ENCODE measurements at places on chromosomes 1 and 21.

DNA sequence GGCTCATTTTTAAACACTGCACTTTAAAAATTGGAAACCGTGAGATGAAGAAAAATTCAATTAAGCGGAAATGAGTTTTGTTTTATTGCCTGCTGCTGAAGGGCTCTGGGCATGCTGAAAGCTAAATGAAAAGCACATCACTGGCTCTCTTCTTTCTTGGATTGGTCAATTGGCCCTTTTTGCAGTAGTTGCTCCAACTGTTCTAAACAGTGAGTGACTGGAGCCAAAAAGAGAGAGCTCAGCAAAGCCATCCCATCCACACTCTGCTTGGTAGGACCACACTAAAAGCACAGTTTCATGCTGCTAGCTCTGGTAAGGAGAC lies 48.1 kb downstream of the LHX4 start:
- DNase-seq = no peak
- no peaks in the 10 kb centered on the region for H3K4me1 ChIP-seq
- H3K36me3 ChIP-seq = no peaks in the 10 kb centered on the region
- H3K27ac ChIP-seq = no peak overlapping the region

GRCh38 chr1:215256936-215257679 lies 174.6 kb downstream of the KCNK2 start:
- no peaks in the 10 kb centered on the region for H3K27me3 ChIP-seq
- DNase-seq = no peak
- H3K27ac ChIP-seq = no peak overlapping the region

DNA sequence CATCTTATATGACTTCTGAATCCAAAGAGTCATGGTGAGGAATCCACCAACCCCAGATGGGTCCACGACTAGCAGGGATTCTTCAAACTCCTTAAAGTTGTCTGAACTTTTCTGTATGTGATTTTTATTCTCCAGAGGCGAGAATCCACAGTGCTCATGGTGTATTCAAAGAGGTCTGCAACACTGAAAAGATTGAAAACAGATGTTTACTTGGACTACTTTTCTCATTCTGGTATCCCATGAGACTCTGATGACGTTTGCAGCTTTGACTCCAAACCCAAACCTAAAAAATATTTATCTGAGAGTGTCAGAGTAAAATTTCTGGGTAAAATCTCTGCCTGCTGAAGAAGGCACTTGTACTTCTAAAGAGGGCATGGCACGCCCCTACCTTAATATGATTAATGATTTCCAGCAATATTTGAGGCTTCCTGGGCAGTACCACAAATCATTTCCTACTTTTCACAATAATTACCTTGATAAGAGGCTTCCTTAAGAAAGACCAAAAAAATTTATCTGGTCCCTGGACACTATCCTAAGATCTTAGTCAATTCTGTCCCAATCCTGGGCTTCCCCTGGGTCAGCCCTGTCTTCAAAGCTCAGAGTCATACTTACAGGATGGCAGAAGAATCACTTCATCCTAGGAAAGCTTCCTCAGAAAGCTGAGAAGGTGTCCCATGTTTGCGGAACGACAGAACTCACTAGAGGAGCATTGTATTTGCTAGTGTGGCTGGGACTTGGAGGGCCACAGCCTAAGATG lies 76.5 kb upstream of the MAP10 start:
- no peaks in the 10 kb centered on the region for H3K27me3 ChIP-seq
- H3K36me3 ChIP-seq = no peaks in the 10 kb centered on the region
- no peak for DNase-seq
- no peak overlapping the region for H3K27ac ChIP-seq
- H3K4me1 ChIP-seq = no peaks in the 10 kb centered on the region

GRCh38 chr1:219173434-219173757 lies 282 bp upstream of the LYPLAL1 start:
- peak overlapping the region; percentile 49 for H3K4me3 ChIP-seq
- DNase-seq = no peak
- no peak overlapping the region for H3K27ac ChIP-seq
- peaks cover 7% of the 10 kb centered on the region for H3K4me1 ChIP-seq
- no peaks in the 10 kb centered on the region for H3K27me3 ChIP-seq
- no peaks in the 10 kb centered on the region for H3K36me3 ChIP-seq

GRCh38 chr1:210264496-210265380 lies 32.1 kb downstream of the SERTAD4 start:
- no peak for DNase-seq
- no peaks in the 10 kb centered on the region for H3K27me3 ChIP-seq
- no peak overlapping the region for H3K27ac ChIP-seq
- no peaks in the 10 kb centered on the region for H3K4me1 ChIP-seq
- no peaks in the 10 kb centered on the region for H3K36me3 ChIP-seq

GRCh38 chr1:57683037-57683942 lies 259.4 kb upstream of the DAB1 start:
- H3K27me3 ChIP-seq = no peaks in the 10 kb centered on the region
- no peaks in the 10 kb centered on the region for H3K36me3 ChIP-seq
- H3K27ac ChIP-seq = no peak overlapping the region
- no peaks in the 10 kb centered on the region for H3K4me1 ChIP-seq
- DNase-seq = no peak
- H3K4me3 ChIP-seq = no peak overlapping the region

- no peak overlapping the region for H3K27ac ChIP-seq
- H3K36me3 ChIP-seq = no peaks in the 10 kb centered on the region
- DNase-seq = no peak
- no peaks in the 10 kb centered on the region for H3K4me1 ChIP-seq
- H3K4me3 ChIP-seq = no peak overlapping the region
Measured at GRCh38 chr1:224519874-224520273, 85.3 kb upstream of the WDR26 start.

GRCh38 chr1:29412591-29412990 lies 176.3 kb downstream of the PTPRU start:
- H3K27ac ChIP-seq = no peak overlapping the region
- no peak for DNase-seq
- no peak overlapping the region for H3K4me3 ChIP-seq
- H3K4me1 ChIP-seq = no peaks in the 10 kb centered on the region
- peaks cover 3% of the 10 kb centered on the region for H3K27me3 ChIP-seq

DNA sequence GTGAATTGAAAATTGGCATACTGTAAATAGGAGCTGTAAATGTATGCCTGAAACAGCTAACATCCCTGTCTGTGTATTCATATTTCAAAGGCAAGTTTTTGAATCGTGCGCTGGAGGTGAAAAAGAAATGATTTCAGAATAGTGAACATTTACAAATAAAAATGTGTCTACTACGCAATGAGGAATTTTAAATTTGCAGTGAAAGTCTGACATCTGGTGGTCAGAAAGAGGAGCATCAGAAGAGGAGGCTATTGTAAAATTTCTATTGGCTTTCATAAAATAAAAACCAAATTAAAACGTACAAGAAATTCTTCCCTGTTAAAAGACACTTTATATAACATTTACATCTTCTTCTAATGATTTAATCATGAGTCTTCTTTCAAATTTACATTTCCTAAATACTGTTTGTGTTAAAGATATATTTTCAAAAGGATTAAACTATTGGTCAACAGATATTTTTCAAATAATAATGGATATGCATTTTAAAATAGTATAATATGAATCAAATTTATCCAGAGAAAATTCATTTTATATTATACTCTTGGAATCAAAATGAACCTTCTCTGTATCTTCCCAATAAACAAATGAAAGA lies 113.7 kb upstream of the RRP15 start:
- no peaks in the 10 kb centered on the region for H3K36me3 ChIP-seq
- H3K27ac ChIP-seq = no peak overlapping the region
- H3K4me3 ChIP-seq = no peak overlapping the region
- no peaks in the 10 kb centered on the region for H3K4me1 ChIP-seq
- peaks cover 24% of the 10 kb centered on the region for H3K27me3 ChIP-seq
- DNase-seq = no peak

- no peaks in the 10 kb centered on the region for H3K4me1 ChIP-seq
- no peaks in the 10 kb centered on the region for H3K36me3 ChIP-seq
- DNase-seq = no peak
- no peaks in the 10 kb centered on the region for H3K27me3 ChIP-seq
- H3K4me3 ChIP-seq = no peak overlapping the region
Measured at GRCh38 chr1:114075105-114075504, 78.6 kb downstream of the SYT6 start.

GRCh38 chr1:9230869-9231533 lies 3.6 kb upstream of the H6PD start:
- peaks cover 23% of the 10 kb centered on the region for H3K4me1 ChIP-seq
- H3K36me3 ChIP-seq = no peaks in the 10 kb centered on the region
- no peak overlapping the region for H3K4me3 ChIP-seq
- no peak for DNase-seq
- H3K27ac ChIP-seq = peak overlapping the region; percentile 57

GRCh38 chr1:105005594-105006195 lies 1256.0 kb downstream of the AMY1C start:
- no peak overlapping the region for H3K27ac ChIP-seq
- no peaks in the 10 kb centered on the region for H3K27me3 ChIP-seq
- H3K4me1 ChIP-seq = no peaks in the 10 kb centered on the region
- no peak overlapping the region for H3K4me3 ChIP-seq
- no peak for DNase-seq
- H3K36me3 ChIP-seq = no peaks in the 10 kb centered on the region

DNA sequence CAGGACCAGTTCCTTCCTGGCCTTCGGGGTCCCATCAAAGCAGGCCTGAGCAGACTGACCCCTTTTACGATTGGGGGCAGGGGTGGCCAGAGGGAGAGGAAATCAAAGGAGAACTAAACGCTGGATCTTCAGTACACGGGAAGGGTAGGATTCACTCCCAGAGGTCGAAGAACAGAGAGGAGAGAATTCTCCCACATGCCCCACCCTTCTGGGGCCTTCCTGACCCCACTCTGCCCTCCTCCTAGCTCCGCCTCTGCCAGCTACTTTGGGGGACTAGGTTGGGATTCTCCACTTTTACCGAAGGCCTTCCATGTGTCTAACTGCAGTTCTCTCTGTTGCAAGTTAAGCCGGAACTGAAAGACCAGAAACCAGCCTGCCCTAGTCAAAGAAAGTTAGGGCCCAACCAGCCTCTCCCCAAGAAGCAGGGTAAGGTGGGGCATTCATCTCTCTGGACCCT lies 654 bp upstream of the ARHGEF2 start:
- H3K27ac ChIP-seq = peak overlapping the region; percentile 96
- DNase-seq = no peak
- H3K4me3 ChIP-seq = peak overlapping the region; percentile 61

DNA sequence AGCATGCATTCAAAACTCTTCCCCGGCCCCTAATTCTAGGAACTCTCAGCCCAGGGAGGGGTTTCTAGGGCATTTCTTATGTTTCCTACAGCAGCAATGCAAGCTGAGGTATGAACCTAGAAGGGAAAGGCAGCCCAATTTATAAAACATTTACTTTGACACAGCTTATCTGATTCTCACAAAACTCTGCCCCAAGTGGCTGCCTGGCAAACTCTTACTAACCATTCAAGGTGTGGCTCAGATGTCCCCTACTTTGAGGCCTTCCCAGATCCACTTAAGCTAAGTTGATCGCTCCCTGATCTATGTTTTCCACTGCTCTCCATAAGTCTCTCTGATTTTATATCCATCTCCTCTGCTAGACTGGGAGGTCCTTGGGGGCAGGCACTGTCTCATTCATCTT lies 35.4 kb downstream of the AK2 start:
- H3K27me3 ChIP-seq = no peaks in the 10 kb centered on the region
- no peak for DNase-seq
- no peak overlapping the region for H3K4me3 ChIP-seq
- peaks cover 26% of the 10 kb centered on the region for H3K4me1 ChIP-seq
- no peaks in the 10 kb centered on the region for H3K36me3 ChIP-seq
- no peak overlapping the region for H3K27ac ChIP-seq

GRCh38 chr1:39142401-39143060 lies 62.0 kb upstream of the MACF1 start:
- peaks cover 4% of the 10 kb centered on the region for H3K36me3 ChIP-seq
- H3K4me3 ChIP-seq = no peak overlapping the region
- H3K27ac ChIP-seq = peak overlapping the region; percentile 84
- peak; percentile 88 for DNase-seq
- H3K4me1 ChIP-seq = peaks cover 47% of the 10 kb centered on the region
- no peaks in the 10 kb centered on the region for H3K27me3 ChIP-seq

DNA sequence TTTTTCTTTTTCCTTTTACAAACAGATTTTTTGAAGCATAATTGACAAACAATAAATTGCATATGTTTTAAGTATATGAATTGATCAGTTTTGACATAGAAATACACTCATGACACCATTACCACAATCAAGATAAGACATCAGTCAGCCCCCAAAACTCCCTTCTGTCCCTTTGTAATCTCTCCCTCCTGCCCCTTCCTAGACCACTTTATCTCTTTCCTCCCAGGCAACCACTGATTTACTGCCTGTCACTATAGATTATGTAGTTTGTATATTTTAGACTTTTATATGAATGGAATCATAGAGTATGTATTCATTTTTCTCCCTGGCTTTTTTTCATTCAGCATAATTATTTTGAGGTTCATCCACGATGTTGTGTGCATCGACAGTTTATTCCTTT lies 6.9 kb upstream of the SYT14 start:
- H3K4me1 ChIP-seq = no peaks in the 10 kb centered on the region
- no peaks in the 10 kb centered on the region for H3K36me3 ChIP-seq
- H3K4me3 ChIP-seq = no peak overlapping the region
- H3K27ac ChIP-seq = no peak overlapping the region
- no peaks in the 10 kb centered on the region for H3K27me3 ChIP-seq

DNA sequence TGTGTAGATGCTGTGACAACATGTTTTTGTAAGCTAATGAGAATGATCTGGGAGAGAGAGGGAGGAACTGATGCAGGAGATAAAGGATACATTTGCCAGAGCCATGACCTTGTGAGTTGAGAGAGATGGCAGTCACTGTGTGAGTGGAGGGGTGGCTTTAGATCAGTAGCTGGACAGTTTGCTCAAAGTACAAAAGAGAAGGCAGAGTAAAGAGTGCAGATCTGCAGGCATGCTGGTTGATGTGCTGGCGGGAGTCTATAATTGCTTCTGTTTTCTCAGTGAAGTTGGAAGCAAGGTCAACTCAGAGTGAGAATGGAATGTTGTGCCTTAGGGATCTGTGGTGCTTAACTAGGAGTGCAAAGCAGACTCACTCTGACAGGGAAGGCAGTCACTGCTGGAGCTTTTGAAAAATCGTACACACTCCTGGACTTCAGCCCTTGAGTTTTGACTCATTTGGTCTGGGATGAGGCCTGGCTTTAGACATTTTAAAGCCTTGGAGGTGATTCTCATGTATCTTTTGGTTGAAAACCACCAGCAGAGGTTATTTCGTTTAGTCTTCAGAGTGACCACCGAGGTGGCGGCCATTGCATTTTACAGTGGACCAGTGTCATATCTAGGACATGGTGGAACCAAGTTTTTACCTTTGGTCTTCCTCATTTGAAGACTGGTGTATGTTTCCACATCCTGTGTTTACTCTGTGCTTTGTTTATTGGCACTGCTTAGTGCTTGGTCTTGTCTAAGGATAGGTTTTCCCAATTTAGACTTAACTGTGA lies 49.6 kb downstream of the MTR start:
- H3K36me3 ChIP-seq = peaks cover 5% of the 10 kb centered on the region
- no peaks in the 10 kb centered on the region for H3K4me1 ChIP-seq
- H3K4me3 ChIP-seq = no peak overlapping the region
- no peak overlapping the region for H3K27ac ChIP-seq
- DNase-seq = no peak
- no peaks in the 10 kb centered on the region for H3K27me3 ChIP-seq

GRCh38 chr1:7755448-7755847 lies 15.6 kb upstream of the VAMP3 start:
- no peaks in the 10 kb centered on the region for H3K36me3 ChIP-seq
- no peak overlapping the region for H3K4me3 ChIP-seq
- H3K27me3 ChIP-seq = no peaks in the 10 kb centered on the region
- DNase-seq = no peak
- H3K4me1 ChIP-seq = no peaks in the 10 kb centered on the region
- H3K27ac ChIP-seq = no peak overlapping the region

GRCh38 chr1:36802018-36802417 lies 232.3 kb downstream of the GRIK3 start:
- H3K27me3 ChIP-seq = no peaks in the 10 kb centered on the region
- DNase-seq = no peak
- no peak overlapping the region for H3K27ac ChIP-seq
- H3K4me1 ChIP-seq = no peaks in the 10 kb centered on the region
- no peak overlapping the region for H3K4me3 ChIP-seq

Data from RWPE2 (cell line).